Aortic smooth muscle cell (primary cell): ENCODE measurements at places on chromosomes 7 and 10. TPM values are rescaled to one million over a fixed set of nuclear protein-coding genes. Genes with fewer than 3 reads are reported as not detected.

The LRRD1 gene
- 0.12 and 0.13 TPM in 2 replicates for total RNA-seq

The TET1 gene
- total RNA-seq = 1.2 and 3.4 TPM in 2 replicates

The DUS4L gene
- total RNA-seq = 4.8 and 7.2 TPM in 2 replicates

The TWIST1 gene
- total RNA-seq = 31.2 and 34.0 TPM in 2 replicates
